NAMALWA (cell line): ENCODE measurements at places on chromosomes 5 and 9.

- DNase-seq, result peak; percentile 28
These were observed 6.9 kb downstream of the GMCL2 start for GRCh38 chr5:178180141-178180863.

DNA sequence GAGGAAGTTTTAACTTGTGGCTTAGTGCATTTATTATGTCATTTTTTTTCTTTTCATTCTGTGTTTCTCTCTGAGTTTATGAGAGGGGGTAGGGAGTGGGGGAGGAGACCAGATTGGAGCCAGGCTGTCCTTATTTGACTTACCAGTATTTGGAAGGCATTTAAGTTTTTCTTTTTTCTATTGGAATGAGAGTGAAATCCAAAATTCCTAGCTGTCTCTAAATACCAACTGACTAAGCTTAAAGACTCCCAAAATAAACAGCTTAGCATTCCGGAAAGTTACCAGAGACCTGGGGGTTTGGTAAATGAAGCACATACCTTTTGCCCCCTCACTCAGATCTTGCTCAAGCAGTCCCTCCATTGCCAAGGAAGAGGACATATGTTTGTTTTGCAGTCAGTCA lies 581.9 kb upstream of the BRINP1 start:
- DNase-seq, result no peak

- DNase-seq, result no peak
These were observed 633.4 kb downstream of the PSAT1 start for GRCh38 chr9:78930281-78930680.

DNA sequence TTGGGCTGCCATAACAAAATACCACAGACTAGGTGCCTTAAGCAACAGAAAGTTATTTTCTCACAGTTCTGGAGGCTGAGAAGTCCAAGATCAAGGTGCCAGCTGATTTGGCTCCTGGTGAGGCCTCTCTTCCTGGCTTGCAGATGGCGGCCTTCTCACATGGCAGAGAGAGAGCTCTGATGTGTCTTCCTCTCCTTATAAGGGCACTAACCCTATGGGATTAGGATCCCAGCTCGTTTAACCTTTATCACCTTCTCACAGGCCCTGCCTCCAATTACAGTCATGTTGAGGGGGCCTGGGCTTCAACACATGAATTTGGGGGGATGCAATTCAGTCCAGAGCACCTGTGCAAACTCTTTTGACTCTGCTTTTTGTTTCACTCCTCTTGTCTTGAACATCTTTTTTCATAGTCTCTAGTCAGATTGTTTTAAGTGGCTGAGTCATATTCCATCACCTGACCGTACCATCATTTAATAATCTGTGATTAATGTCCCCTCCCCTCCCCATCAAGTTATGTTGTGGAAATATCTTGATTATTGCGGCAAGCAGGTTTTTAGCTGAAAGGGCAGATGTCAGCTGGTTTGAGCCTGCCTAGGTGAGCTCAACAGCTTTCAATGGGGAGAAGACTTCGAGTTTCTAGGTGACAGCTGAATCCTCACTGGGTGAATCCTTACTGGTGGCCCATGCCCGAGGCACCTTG lies 61.8 kb downstream of the NDFIP1 start:
- no peak for DNase-seq

DNA sequence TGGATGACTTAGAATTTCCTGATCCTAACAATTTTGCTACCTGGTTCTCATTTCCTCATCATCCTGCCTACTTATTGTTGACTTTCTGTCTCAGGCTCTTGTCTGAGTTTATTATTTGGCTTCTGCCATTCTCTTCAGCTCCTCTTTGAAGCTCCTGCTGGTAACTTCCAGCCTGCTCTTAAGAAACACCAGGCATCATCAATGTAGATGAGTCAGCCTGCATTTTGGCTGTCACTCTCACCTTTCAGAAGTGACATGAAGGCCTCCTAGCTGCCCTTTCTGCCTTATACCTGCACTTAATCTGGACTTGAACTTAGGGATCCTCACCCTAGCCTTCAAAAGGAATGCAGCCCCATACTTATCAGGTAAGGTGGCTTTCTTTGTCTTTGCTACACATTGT lies 551.8 kb upstream of the ZNF608 start:
- no peak for DNase-seq

DNA sequence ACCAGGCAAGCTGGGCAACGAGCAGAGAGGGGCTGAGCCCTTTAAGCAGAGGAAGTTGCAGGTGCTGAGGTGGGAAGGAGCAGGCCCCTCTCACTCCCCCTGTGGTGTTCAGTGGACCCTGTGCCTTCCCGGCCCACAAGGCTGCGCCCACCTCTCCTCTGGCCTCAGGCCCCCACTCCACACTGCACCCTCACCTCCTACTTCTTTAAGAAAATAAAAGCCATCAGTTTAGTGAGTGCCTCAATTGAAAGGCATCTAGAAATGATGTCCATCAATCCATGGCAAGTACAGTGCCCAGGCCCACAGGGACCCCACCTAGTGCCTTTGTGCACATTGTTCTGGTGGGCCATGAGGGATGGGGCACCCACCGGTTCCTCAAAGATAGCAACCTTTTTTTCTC lies 158.0 kb downstream of the PAX5 start:
- DNase-seq, result no peak

GRCh38 chr9:136562746-136563495 lies 17.1 kb upstream of the NOTCH1 start:
- no peak for DNase-seq

DNA sequence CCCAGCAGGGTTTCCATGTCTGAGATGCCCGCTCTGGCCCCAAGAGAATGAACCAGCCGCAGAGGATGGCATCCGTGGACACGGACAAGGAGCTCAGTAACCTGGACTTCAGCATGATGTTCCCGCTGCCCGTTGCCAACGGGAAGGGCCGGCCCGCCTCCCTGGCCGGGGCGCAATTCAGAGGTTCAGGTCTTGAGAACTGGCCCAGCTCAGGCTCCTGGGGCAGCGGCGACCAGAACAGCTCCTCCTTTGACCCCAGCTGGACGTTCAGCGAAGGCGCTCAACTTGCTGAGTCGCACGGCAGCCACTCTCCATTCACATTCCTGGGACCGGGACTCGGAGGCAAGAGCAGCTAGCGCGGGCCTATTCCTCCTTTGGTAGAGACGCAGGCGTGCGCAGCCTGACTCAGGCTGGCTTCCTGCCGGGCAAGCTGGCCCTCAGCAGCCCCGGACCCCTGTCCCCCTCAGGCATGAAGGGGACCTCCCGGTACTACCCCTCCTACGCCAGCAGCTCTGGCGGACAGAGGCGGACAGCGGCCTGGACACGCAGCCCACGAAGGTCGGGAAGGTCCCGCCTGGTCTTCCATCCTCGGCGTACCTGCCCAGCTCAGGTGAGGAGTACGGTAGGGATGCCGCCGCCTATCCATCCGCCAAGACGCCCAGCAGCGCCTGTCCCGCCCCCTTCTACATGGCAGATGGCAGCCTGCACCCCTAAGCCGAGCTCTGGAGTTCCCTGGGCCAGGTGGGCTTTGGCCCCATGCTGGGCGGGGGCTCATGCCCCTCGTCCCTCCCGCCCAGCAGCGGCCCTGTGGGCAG lies 74.4 kb downstream of the INSL6 start:
- no peak for DNase-seq

DNA sequence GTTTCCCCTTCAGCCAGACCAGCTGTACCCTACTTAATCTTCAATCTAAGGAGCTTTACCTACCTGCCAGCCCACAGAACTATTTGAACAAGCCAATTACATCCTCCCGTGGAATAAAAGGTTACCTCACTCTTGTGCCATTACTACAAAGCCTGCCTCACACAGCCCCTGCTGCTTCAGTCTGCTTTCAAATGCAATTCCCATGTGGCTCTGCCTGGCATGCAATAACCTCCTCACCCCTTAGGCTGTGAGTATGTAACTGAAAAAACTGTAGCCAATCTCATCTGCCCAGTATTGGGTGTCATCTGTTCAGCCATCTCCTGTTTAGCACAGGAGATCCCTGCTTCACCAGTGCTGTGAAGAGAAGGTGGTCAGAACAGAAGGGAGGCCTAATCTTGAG lies 6.1 kb upstream of the GCNT1 start:
- DNase-seq, result no peak

- DNase-seq, result no peak
These were observed 54.3 kb downstream of the ANKRD55 start for GRCh38 chr5:56178823-56179222.

- peak; percentile 9 for DNase-seq
These were observed 284.8 kb downstream of the CTNND2 start for GRCh38 chr5:11619339-11620024.

- DNase-seq, result no peak
These were observed 3.6 kb upstream of the RGMB start for GRCh38 chr5:98769959-98770208.

DNA sequence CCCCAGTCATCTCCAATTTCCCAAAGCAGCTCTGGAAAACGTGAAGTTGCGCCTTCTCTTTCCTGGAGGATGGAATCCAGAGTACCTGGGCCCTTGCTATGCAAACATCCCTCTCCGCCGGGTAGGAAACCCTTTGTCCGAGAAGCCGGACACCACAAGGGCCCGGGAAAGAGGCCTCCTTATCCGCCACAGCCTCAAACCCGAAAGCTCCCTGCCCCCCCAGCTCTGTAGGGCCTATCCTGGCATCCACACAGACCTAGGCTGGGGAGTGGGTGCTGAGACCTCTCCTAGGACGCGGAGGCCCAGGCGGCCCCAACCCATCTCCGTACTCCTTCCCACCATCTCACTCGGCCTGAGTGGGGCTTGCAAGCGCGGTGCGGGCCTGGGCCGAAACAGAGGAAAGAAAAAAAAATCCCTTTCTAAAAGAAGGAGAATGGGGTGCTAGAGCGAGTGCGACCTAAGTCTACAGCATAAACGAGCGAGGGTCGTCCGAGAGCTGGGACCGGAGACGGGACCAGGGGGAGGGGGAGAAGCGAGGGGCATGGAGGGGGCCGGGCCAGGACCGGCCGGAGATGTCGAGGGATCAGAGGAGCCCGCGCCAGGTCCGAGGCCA lies 624 bp downstream of the FBXW11 start:
- peak; percentile 48 for DNase-seq

DNA sequence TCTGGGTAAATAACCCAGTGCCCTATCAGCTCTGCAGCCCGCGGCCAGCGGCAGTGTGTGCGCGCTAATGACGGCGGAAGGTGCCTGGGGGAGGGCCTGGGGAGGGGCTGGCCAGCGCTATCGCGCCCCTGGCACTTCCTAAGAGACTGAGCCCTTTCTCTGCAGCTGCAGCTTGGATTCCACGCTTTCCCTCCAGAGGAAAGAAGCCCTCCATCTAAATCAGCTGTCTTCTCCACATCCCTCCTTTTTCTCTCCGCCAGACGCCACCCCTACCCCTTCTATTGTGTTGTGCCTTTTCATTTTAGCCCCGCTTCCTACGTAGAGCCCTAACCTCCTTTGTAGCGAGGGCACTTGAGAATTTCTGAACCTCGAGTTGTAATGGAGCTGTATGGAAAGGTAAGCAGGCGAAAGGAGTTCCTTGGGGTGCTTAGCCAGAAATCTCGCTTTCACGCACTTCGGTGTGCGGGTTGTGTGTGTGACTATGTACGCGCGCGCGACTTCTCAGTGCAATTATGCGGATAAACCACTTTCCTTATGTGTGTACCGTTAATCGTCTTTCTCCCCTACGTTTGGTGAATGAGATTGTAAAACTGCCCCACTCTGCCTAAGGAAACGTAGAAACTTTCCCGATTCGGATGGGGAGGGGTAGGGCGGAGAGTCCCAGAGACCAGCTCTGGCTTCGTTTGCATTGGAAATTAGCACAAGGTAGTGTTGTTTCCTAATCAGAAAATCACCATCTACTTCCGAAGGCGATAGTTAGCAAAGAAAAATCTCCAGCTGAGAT lies 664 bp upstream of the RAB3C start:
- DNase-seq, result no peak

DNA sequence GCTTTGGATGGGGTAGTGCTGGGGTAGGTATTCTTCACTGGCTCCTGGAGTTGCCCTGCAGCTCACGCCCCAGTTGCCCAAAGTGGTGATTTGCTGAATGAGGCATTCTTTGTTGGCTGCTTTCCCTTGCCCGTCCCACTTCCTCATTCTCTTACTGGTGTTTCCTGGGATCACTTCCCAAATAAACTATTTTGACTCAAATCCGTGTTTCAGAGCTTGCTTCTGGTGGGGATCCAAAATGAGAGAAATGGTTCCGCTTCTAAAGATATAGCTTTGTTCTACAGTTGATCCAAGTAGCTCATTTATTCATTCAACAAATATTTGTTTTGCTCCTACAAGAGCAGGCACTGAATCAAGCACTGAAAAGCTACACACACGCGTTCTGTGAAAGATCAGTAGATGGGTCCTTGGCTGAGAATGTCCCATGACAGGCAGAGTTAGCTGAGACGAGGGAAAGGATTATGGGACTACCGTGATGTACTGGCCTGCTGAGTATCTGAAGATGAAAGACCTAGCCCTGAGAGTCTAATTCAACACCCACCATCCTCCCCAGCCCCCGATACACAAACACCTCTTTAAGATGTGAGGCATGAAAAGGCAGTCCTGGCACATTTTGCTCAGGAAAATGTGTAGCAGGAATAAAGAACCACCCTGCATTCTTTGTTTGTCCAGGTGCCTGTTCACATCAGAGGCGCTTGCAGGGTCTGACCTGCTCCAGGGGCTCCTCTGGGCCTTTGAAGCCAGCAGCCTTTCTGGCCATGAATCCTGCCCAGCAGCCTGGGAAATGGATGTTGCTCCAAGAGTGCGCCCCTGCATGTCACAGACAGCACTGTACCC lies 143.1 kb upstream of the RANBP3L start:
- no peak for DNase-seq

DNA sequence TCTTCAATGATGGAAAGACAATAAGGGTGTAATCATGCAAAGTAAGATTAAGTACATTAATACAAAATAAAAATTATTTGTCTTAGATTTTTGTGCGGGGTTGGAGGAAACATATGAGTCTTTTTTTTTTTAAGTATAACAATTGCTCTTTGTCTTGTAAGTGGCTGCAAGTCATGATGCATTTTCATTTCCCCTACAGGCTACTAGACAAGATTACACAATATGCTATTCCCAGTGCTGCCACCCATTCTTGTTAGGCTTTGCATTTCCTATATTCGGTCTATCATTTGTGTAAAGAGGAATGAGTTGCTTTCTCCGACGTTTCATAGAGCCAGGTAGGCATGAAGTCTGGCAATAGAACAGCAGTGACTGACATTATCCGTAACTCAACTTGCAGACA lies 294.2 kb upstream of the CYLC2 start:
- DNase-seq, result no peak

- DNase-seq, result no peak
These were observed 412.6 kb downstream of the MLLT3 start for GRCh38 chr9:20209391-20210340.
